ENCODE measurements at places on chromosomes 6 and 20.

DNA sequence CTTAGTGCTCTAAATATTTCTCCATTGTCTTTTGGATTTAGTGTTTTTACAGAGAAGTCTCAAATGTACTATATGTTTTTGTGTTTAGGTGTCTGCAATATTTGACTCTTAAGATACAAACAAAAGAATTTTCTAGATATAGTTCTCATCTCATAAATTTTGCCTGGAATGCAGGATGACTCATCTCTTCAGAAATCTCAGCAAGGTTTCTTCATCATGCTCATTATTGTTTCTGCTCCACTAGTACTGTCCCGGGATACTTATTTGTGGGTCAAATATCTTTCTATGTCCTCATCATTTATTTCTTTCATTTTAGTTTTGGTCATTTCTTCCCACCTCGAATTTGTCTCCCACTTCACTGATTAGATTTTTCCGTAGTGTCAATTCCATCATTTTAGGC is 9.5 kb downstream of the AHI1 start:
- no peak for DNase-seq

DNA sequence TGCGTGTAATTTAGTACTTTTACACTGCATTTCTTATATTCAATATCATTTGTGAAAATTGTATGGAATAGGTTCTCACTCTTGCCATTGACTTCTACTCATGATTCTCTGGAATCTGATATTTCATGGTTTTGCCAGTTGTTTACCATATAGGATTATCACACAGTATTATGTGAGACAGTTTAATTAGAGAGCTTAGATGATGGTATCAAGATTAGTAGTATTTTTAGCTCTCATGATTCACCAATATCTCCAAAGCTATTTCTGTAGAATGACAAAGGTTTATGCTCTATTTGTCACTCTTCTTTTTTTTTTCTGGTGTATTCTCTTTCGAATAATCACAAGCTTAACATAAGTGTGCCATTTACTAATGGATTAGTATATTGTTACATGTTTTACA is 45.9 kb downstream of the EPHA7 start:
- no peak for DNase-seq

- DNase-seq, result no peak
Observed at GRCh38 chr20:35849706-35850105, 77.9 kb downstream of the PHF20 start.

DNA sequence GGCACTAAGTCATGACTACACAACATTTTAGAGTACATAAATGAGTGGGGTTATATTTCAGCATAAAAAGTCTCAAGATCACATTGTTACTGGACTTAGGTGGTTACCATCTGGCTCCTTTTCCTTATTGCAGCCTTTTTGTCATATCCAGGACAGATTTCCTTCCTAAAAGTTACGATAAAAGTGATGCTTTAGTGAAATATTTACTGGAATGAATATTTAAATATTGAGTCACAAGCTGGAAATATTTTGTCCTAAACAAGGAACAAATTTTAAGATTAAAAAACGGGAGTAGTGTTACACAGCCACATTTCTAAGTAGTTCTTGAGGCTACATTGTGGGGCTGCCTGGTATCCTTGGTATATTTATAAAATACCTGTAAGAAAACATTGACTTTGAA is 52.2 kb downstream of the CDC40 start:
- no peak for DNase-seq

GRCh38 chr20:44477151-44477550 is 1.5 kb downstream of the TTPAL start:
- DNase-seq, result no peak

- DNase-seq, result no peak
Observed at GRCh38 chr6:94196891-94197290, 777.5 kb upstream of the EPHA7 start.

DNA sequence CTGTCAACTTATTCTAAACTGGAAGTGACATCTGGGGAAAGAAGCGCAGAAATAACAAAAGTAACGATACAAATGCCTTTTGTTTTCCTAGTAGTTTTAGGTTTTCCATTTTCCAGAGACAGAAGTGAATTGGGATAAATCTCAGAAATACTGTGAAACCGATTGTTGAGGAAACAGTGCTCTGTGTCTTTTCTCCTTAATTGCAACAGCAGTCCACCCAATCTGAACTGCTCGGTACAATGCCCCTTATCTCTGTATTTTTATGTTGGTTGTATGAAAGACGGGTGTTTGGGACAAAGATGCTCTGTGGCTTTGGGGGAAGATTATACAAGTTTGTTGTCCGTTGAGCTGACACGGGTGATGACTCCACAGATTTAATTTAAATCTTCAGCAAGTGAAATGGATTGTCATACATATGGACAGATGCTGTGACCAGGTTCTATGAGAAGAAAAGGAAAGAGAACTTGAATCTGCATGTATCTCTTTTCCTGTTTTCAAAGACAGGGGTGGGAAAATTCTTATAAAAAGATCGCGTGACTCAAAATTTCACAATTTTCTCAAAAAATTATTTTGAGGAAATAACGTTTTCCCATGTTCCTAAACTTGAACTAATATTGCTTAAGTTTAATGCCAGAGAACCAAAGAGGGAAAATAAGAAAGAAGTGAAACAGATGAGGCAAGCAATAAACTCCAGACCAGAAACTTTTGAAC is 41.2 kb downstream of the SASH1 start:
- no peak for DNase-seq

- no peak for DNase-seq
Observed at GRCh38 chr6:130026859-130027258, 8.5 kb downstream of the L3MBTL3 start.

DNA sequence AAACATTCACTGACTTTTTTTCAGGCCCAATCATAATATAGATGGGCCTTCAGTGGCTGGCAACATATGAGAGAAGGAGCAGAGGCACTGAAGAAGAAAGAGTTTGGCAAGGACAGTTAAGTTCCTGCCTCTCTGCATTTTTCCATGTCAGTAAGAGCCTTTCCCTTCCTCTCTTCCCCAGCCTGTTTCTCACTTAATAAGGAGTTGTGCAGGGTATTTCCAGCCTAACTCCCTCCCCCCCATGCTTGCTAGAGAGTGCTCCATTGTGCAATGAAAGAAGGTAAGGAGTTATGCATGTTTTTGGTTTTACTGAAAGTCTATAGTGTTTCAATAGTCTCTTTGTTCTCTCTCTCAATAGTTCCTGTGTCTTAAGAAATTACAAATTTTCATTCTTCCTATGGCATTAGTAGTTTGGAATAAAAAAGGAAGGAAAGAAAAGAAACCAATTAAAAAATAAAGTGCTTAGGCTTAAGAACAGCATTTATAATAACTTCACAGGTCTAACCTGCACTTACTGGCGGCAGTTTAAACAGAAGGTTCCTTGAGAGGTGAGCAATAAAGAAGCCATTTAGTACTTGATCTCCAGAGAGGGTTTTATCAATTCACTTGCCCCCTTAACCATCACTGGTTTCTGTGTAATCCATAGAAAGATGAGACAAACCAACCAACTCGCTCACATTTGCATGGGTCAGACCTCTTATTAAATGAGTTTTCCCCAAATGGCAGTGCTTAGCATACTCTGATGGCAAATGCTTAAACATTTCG is 251.1 kb downstream of the PTPRT start:
- no peak for DNase-seq

- no peak for DNase-seq
Observed at GRCh38 chr6:50087231-50087954, 37.7 kb upstream of the DEFB112 start.
